Endothelial cell of coronary artery (primary cell): ENCODE measurements at places on chromosomes 3 and 15. TPM values are rescaled to one million over a fixed set of nuclear protein-coding genes. Genes with fewer than 3 reads are reported as not detected.

ITPKA gene
- total RNA-seq, result 0.66 and 2.3 TPM in 2 replicates

TRH gene
- not detected in 2 replicates for total RNA-seq

CLDN18 gene
- not detected in 2 replicates for total RNA-seq

ROBO1 gene
- total RNA-seq, result 22.9 and 23.0 TPM in 2 replicates

SLC22A13 gene
- 0.09 and 0.38 TPM in 2 replicates for total RNA-seq

KNSTRN gene
- 30.4 and 47.1 TPM in 2 replicates for total RNA-seq

CLDN11 gene
- 1.3 and 277 TPM in 2 replicates for total RNA-seq

XYLB gene
- total RNA-seq, result 3.2 and 3.5 TPM in 2 replicates

IMPG2 gene
- total RNA-seq, result 0.47 and 0.54 TPM in 2 replicates

LXN gene
- total RNA-seq, result 76.1 and 114 TPM in 2 replicates

FGF12 gene
- total RNA-seq, result 0.28 and 1.1 TPM in 2 replicates

SGO1 gene
- total RNA-seq, result 2.4 and 5.2 TPM in 2 replicates

NEK10 gene
- total RNA-seq, result 3.4 and 9.0 TPM in 2 replicates

P2RY14 gene
- total RNA-seq, result not detected in 2 replicates

UCN2 gene
- total RNA-seq, result 0.09 TPM in 1 of 2 replicates, not detected in the other

C2CD4B gene
- 18.5 and 38.2 TPM in 2 replicates for total RNA-seq

KNG1 gene
- total RNA-seq, result not detected in 2 replicates

CAMKV gene
- 0.18 TPM in 1 of 2 replicates, not detected in the other for total RNA-seq

VPS13C gene
- 79.4 and 81.6 TPM in 2 replicates for total RNA-seq

NR2F2 gene
- total RNA-seq, result 9.4 and 13.7 TPM in 2 replicates

KBTBD13 gene
- total RNA-seq, result not detected in 2 replicates

ZDHHC3 gene
- 48.7 and 50.4 TPM in 2 replicates for total RNA-seq

CA12 gene
- total RNA-seq, result 0.90 and 4.0 TPM in 2 replicates

LTF gene
- total RNA-seq, result 0.09 TPM in 1 of 2 replicates, not detected in the other
